Esophagus squamous epithelium (tissue), 5 donors: ENCODE measurements at places on chromosomes 7 and 10.

GRCh38 chr10:76394707-76395042 is 963.3 kb downstream of the LRMDA start:
- H3K4me1 ChIP-seq = no peaks in the 10 kb centered on the region
- no peak overlapping the region for H3K27ac ChIP-seq
- H3K4me3 ChIP-seq = no peak overlapping the region
- H3K36me3 ChIP-seq = no peaks in the 10 kb centered on the region
- DNase-seq = no peak

- no peak overlapping the region for H3K4me3 ChIP-seq
- no peaks in the 10 kb centered on the region for H3K36me3 ChIP-seq
Observed at GRCh38 chr7:12423997-12424745, 20.5 kb upstream of the VWDE start.

DNA sequence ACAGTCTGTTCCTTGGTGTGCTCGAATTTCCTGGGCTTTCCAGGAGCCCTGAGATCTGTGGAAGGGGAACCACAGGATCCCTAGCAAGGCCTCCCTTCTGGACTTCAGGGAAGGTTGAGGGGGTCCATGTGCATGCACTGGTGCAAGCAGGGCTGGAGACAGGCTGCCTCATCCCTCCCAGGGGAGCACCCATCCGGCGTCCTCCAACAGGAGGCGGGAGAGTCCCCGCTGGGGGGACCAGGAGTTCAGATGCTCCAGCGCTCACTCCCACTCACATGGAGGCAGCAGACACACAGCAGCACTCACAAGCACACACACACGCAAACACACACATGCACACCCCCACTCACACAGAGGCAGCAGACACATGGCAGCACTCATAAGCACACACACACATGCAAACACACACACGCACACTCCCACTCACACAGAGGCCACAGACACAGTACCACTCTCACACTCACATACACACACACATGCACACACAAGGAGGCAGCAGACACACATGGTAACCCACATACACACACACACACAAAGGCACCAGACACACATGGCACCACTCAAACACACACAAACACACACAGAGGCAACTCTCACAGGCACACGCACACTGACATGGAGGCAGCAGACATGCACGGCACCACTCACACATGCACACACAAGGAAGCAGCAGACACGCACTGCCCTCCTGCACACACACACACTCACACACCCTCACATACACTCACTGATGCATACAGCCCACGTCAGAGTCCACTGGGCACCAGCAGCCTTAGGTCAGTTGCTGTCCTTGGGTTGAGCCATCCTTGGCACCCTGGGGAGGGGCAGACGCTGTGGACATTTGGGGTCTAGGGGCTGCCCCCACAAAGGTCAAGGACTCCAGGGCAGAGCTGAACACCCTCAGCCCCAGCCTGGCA is 247.0 kb upstream of the PPP2R2D start:
- no peak overlapping the region for H3K27ac ChIP-seq
- H3K4me3 ChIP-seq = no peak overlapping the region
- no peaks in the 10 kb centered on the region for H3K36me3 ChIP-seq
- H3K27me3 ChIP-seq = no peaks in the 10 kb centered on the region
- H3K4me1 ChIP-seq = peaks cover 7% of the 10 kb centered on the region

- no peak overlapping the region for H3K27ac ChIP-seq
- H3K4me3 ChIP-seq = no peak overlapping the region
- no peaks in the 10 kb centered on the region for H3K27me3 ChIP-seq
Observed at GRCh38 chr10:96501985-96502384, 11.7 kb downstream of the TLL2 start.

GRCh38 chr7:78284945-78285344 is 486.4 kb downstream of the PHTF2 start:
- no peak for DNase-seq
- no peak overlapping the region for H3K27ac ChIP-seq
- H3K4me1 ChIP-seq = no peaks in the 10 kb centered on the region
- no peak overlapping the region for H3K4me3 ChIP-seq
- H3K27me3 ChIP-seq = no peaks in the 10 kb centered on the region
